ENCODE measurements at places on chromosomes 1 and 21.

GRCh38 chr1:23459338-23459757, 24.6 kb downstream of the ASAP3 start:
- no peak for DNase-seq

DNA sequence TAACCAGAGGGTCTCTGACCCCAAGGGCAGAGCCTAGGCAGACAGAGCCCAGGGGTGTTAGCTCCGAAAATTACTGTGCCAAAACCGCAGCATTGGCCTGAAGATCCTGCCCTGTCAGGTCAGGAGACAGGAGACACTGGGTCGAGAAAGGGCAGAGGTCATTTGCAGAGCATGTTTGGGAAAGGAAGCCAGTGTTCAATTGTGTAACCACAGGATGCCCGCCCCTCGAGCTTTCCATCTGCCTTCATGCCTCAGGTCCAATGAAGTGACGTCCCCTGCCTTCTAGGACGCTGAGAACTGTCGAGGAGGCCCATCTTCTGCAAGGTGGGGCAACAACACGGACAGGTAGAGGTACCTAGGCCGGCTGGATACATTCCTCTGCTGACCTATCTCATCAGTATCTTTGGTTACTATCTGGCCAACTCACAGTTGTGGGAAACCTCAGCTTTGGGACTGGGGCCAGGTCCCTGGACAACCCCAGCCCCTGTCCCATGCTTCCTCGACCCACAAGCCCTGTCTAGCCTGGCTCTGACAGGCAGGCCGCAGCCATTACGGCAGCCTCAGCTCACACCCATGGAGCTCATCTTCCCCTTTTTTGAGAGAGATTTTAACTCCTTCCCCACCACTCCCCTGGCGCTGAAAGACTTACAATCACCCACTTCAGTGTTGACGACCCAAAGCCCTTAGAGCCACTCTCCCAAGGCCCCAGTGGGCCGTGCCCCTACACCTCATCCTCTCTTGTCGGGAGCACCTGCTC, 1.3 kb downstream of the ARL8A start:
- peak; percentile 55 for DNase-seq

DNA sequence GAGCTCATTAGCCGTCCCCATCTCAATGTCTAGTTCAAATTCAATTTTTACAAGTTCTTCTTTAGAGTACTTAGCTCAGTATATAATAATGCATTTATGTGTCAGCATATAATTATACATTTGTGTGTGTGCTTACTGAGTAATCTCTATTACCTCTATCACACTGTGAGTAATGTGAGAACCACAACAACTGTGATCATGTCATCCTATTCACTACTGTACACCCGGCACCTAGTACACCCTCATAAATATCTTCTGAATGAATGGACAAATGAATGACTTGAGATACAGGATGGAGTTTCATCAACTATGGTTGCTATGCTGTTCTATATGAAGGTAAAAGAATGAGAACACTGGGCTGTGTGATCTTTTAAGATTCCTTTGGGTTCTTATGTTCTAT, 124.0 kb downstream of the GPATCH2 start:
- no peak for DNase-seq

- no peak for DNase-seq
These were observed 36.5 kb upstream of the ADAMTS1 start for GRCh38 chr21:26881504-26882228.

GRCh38 chr1:243799908-243800307, 50.1 kb downstream of the AKT3 start:
- DNase-seq, result no peak

DNA sequence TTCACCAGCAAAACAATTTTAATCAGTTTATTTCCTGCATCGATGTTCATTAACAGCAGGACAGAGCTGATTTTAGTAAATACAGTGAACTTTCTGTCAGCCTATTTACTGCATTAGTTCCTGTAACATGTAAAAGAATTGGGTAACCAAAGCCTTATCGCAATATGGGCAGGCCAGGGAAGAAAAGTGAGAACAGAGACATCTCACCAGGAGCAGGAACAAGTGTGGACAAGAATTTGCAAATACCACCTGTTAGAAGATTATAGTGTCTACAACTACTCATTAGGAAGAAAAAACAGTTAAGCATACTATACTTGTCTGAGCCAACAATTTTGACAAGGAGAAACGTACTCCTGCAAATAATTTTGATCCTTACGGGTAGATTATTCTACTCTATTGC, 1293.9 kb downstream of the PLA2G4A start:
- no peak for DNase-seq

DNA sequence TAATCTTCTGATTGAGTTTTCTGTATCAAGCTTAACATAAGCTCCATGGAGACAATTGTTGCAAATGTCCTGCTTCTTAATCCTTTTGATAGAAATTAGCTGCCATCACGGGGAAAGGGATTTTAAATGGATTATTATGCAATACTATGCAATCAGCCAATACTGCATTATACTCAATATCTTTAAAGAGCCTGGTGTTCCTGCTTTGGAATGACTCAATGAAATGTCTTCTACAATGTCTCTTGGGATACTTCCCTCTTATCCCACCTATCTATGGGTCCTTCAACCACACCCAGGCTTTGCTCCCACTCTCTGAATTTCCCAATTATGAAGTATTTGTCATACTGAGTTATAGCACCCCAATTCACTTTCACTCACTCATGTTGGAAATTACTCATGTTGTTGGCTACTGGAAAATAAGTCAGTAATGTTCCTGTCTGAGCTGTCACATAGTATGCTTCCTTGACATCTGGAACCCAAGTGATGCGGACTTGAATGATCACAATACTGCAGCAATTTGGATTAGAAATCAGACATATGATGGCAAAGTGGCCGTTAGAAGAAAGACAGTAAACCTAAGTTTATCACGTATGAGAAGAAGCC, 85.0 kb downstream of the TPR start:
- no peak for DNase-seq

DNA sequence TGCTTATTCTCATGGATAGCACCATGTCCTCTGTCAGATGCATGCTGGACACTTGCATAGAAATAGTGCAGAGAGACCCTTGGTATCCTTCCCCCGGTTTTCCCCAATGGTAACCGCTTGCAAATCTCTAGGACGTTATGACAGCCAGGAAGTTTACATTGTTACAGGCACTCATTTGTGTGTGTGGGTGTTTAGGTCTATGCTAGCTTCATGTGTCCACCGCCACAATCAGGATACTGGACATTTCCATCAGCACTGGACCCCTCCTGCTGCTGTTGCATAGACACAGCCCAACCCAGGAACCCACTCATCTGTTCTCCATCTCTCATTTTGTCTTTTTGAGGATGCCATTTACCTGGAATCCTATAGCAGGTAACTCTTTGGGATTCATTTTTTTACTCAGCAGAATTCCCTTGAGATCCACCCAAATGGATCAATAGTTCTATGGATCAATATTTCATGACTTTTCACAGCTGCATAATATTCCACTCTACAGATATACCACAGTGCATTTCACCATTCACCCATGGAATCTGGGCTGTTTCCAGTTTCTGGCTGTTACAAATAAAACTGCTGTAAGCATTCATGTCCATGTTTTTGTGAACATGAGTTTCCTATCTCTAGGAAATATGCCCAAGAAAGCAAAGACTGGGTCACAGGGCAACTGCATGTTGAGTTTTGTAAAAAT, 6.6 kb upstream of the WNT9A start:
- no peak for DNase-seq

GRCh38 chr1:64234714-64235113, 31.3 kb downstream of the UBE2U start:
- no peak for DNase-seq

DNA sequence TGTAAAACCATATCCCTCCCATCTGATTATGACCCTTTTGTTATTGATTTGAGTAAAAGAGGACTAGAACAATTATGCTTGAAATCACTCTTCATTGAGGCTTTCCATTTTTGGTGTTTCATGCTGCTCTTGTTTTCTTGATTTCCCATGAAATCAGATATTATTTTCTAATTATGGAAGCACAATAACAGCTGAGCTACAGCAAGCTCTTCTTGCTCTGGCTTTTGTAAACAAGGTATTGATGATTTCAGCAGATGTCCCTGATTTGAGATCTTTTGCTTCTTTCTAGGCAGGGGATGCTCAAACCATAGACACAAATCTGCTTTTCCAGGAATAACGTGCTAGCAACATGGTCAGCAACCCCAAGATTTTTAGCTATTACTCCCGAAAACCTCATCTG, 607.8 kb downstream of the NCAM2 start:
- no peak for DNase-seq
